ENCODE measurements at places on chromosomes 3 and 15. TPM values are rescaled to one million over a fixed set of nuclear protein-coding genes. Genes with fewer than 3 reads are reported as not detected.

The TM6SF1 gene
- total RNA-seq = 10.4 TPM

The MED12L gene
- total RNA-seq = 0.82 TPM

The CPNE9 gene
- 0.16 TPM for total RNA-seq

The KIF23 gene
- 2.5 TPM for total RNA-seq

The NTRK3 gene
- 25.5 TPM for total RNA-seq

The GOLGA8J gene
- not detected for total RNA-seq

The SV2B gene
- total RNA-seq = 3.9 TPM

The CLEC3B gene
- total RNA-seq = 45.3 TPM

The GRM2 gene
- 0.57 TPM for total RNA-seq

The EPHB1 gene
- total RNA-seq = 3.2 TPM

The B4GALT4 gene
- 23.1 TPM for total RNA-seq

GRCh38 chr3:19046440-19046839, 101.9 kb upstream of the KCNH8 start:
- no peak overlapping the region for H3K27ac ChIP-seq
- no peaks in the 10 kb centered on the region for H3K27me3 ChIP-seq
- H3K4me3 ChIP-seq = no peak overlapping the region

DNA sequence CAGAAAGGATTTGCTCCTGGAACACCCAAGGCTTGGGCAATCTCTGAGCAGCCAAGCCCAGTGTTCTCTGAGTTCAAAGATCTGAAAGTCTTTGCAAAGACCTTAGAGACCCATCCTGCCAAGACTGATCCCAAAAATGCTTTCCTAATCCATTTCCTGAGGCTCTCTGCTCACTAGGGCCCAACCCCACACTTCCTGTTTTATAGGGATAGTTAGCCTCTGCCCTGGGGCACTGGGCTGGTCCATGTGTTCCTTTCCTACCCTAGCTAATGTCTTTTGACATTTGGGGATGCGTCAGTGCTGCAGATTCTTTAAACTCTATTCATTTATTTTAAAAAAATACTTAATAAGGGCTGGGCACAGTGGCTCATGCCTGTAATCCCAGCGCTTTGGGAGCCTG, 372.7 kb downstream of the ROBO2 start:
- DNase-seq = no peak
- no peak overlapping the region for H3K4me3 ChIP-seq
- no peaks in the 10 kb centered on the region for H3K4me1 ChIP-seq
- H3K27ac ChIP-seq = no peak overlapping the region
- no peaks in the 10 kb centered on the region for H3K36me3 ChIP-seq

- no peaks in the 10 kb centered on the region for H3K36me3 ChIP-seq
- H3K4me3 ChIP-seq = peak overlapping the region; percentile 57
- H3K27ac ChIP-seq = no peak overlapping the region
- peaks cover 12% of the 10 kb centered on the region for H3K4me1 ChIP-seq
These were observed 6.5 kb upstream of the CYP11A1 start for GRCh38 chr15:74373731-74374647.

- H3K36me3 ChIP-seq = no peaks in the 10 kb centered on the region
- no peak for DNase-seq
- no peak overlapping the region for H3K4me3 ChIP-seq
- H3K4me1 ChIP-seq = no peaks in the 10 kb centered on the region
- no peak overlapping the region for H3K27ac ChIP-seq
- H3K27me3 ChIP-seq = no peaks in the 10 kb centered on the region
These were observed 185.6 kb upstream of the MRPL3 start for GRCh38 chr3:131688370-131688769.

DNA sequence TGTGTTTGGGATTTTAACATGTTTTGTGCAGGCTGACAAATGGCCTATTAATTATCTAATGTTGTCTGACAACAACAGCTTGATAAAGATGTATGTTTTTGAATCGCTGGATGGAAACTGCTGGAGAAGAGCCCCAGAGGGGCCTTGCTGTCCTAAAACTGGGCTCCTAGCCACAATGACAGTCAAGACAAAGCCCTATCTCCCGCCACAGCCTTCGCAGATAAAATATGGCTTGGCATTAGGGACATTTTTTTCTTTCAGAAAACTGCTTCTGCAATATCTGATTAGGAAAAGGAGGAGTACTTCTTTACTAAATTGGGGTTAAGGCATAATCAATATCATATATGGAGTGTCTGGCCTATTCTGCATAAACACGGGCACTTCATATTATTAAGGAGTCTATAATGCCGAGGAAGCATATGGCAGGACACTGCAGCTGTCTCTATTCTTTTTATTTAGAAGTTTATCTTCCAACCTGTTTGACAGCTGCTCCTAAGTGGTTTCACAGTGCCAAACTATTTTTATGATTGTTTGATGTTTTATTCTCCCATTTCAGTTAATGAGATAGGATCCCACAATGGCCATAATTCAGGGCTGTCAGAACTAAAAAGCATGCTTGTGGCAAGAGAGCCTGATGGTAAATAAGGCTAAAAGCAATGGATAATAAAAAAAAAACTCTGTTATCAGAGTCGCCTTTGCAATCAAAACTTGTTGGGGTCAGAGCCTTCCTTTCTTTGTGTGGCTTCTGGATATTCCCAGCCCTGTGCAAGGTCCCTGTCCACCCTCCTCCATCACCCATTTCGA, 210.1 kb downstream of the MECOM start:
- H3K27me3 ChIP-seq = no peaks in the 10 kb centered on the region
- DNase-seq = no peak
- H3K36me3 ChIP-seq = no peaks in the 10 kb centered on the region
- no peaks in the 10 kb centered on the region for H3K4me1 ChIP-seq

GRCh38 chr15:58070801-58071418, 5.4 kb upstream of the ALDH1A2 start:
- H3K36me3 ChIP-seq = no peaks in the 10 kb centered on the region
- no peak overlapping the region for H3K27ac ChIP-seq
- no peak overlapping the region for H3K4me3 ChIP-seq
- no peaks in the 10 kb centered on the region for H3K4me1 ChIP-seq
- H3K27me3 ChIP-seq = no peaks in the 10 kb centered on the region
- peak; percentile 66 for DNase-seq

DNA sequence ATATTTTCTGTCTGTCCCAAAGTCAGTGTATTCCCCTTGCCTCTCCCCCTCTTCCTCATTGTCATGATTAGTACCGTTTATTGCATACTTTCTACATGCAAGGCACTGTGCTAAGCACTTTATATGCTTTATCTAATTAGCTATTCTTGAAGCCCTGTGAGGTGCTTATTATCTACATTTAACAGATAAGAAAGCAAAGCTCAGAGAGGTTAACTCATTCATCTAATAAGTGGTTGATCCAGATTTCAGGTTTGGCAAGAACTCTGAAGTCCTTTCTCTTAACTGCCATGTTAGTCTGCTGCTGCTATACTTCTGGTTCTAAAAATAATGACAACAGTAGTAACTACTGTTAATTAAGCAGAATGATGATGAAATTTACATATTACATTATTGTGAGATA, 13.5 kb downstream of the IQGAP1 start:
- no peaks in the 10 kb centered on the region for H3K36me3 ChIP-seq
- H3K27me3 ChIP-seq = no peaks in the 10 kb centered on the region
- H3K4me3 ChIP-seq = peak overlapping the region; percentile 23
- peaks cover 6% of the 10 kb centered on the region for H3K4me1 ChIP-seq

DNA sequence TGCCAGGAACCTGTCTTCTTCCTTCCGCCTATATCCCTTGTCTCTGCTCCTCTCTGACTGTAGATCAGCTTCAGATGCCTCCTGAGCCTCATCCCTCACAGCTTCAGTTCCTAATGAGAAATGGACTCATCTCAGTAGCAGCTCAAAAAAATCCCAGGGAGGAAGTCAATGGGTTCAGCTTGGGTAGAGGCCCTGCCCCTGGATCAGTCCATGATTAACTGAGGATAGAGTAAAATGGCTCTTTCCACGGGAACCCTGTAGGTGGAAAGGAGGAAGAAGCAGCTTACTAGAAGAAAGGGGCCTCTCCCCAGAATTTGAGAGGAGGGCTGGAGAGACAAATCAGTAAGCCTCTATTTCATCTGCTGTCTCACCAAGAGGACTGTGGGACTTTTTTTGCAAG, 26.9 kb upstream of the HCN4 start:
- no peak overlapping the region for H3K27ac ChIP-seq
- no peak overlapping the region for H3K4me3 ChIP-seq
- no peaks in the 10 kb centered on the region for H3K4me1 ChIP-seq
- no peaks in the 10 kb centered on the region for H3K27me3 ChIP-seq
- no peak for DNase-seq
- no peaks in the 10 kb centered on the region for H3K36me3 ChIP-seq

DNA sequence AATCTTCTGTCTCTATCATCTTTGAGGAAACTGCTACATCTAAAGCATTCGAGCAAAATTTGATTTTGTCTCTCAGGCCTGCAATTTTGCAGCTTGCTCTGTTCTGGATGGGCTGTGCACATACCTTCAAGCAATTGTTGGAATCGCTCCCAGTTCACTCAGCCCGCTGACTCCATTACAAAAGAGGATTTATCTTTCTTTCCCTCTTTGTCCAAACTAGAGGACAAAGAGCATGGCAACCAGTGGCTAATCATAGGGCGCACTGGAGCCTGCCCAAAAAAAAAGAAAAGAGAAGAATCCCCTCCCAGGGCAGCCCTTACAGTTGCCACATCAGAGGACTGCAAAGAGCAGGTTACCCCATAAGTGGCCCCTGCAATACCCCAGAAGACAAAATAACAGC, 49.0 kb upstream of the DUT start:
- H3K4me1 ChIP-seq = no peaks in the 10 kb centered on the region
- H3K27me3 ChIP-seq = no peaks in the 10 kb centered on the region
- DNase-seq = no peak

DNA sequence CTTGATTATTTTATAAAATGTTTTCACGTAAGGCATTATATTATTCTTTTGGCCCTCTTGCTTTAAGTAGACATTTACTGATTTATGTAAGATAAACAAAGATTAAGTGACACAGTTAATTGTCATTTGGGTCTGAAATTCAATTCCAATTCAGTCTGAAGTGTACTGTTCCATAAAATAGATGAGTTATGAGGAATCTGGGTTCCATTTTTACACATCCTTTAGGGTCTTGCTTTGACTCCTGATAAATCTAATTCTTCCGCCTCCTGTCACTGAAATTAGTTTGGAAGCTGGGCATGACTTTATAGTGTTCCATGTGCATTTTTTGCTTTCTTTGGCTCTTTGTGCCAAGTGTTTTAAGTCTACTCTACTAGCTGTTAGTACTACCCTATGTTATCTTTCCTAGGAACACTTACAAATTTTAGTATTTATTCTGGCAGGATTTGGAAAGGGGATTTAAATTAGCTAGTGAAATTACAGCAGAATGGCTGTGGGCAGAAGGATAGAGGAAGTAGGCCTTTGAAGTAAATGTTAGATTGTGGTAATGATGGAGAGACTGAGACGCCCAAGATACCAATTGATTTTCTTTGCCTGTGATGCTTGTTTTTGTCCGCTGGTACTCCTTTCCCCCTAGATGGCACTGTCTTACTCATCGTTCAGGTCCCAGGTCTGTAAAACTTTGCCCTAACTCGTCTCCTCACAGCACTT, 14.3 kb downstream of the ARL8B start:
- DNase-seq = no peak
- H3K27ac ChIP-seq = no peak overlapping the region
- peaks cover 22% of the 10 kb centered on the region for H3K4me1 ChIP-seq

- no peaks in the 10 kb centered on the region for H3K27me3 ChIP-seq
- H3K4me1 ChIP-seq = peaks cover 11% of the 10 kb centered on the region
- no peak overlapping the region for H3K4me3 ChIP-seq
- H3K36me3 ChIP-seq = no peaks in the 10 kb centered on the region
These were observed 54.5 kb downstream of the UACA start for GRCh38 chr15:70708839-70709238.

- DNase-seq = no peak
- H3K27me3 ChIP-seq = no peaks in the 10 kb centered on the region
- H3K27ac ChIP-seq = peak overlapping the region; percentile 42
These were observed 709.4 kb downstream of the SQOR start for GRCh38 chr15:46344115-46344724.

- H3K27me3 ChIP-seq = no peaks in the 10 kb centered on the region
- no peak overlapping the region for H3K4me3 ChIP-seq
- no peak for DNase-seq
- peaks cover 4% of the 10 kb centered on the region for H3K4me1 ChIP-seq
- H3K27ac ChIP-seq = no peak overlapping the region
- no peaks in the 10 kb centered on the region for H3K36me3 ChIP-seq
These were observed 35.4 kb upstream of the TCF12 start for GRCh38 chr15:56883088-56883487.

DNA sequence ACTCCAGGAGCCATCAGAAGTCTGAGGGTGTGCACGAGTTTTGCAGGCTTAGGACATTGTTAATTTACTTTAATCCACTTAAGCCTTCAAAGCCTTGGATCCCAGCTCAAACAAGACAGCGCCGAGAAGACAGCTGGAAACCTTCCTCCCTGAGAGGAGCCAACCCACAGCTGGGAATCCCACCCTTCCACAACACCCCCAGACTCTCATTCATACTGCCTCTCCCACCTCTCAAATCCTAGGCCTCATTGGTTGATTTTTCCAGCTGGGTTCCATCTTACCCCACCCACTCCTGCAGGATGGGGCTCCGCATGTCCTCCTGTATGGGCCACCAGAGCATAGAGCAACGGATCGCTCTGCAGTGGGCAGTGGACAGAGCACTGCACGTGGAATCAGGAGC, 80.4 kb downstream of the SEMA5B start:
- H3K4me1 ChIP-seq = no peaks in the 10 kb centered on the region
- DNase-seq = no peak
- no peaks in the 10 kb centered on the region for H3K27me3 ChIP-seq
- H3K4me3 ChIP-seq = no peak overlapping the region

GRCh38 chr3:55526332-55527030, 39.4 kb upstream of the WNT5A start:
- H3K27me3 ChIP-seq = no peaks in the 10 kb centered on the region
- H3K27ac ChIP-seq = no peak overlapping the region
- H3K36me3 ChIP-seq = no peaks in the 10 kb centered on the region
- no peak for DNase-seq
- peaks cover 6% of the 10 kb centered on the region for H3K4me1 ChIP-seq

- H3K27me3 ChIP-seq = no peaks in the 10 kb centered on the region
- H3K36me3 ChIP-seq = no peaks in the 10 kb centered on the region
- H3K4me3 ChIP-seq = peak within 1 kb of the TSS; percentile 54
- peak; percentile 93 for DNase-seq
- H3K4me1 ChIP-seq = no peaks in the 10 kb centered on the region
These were observed at the start of gene MYO5C for GRCh38 chr15:52295421-52296001. Gene MYO5C, minus strand, starts transcription at chr15:52295804. Its CDS starts 168 bp downstream, at chr15:52295636.

DNA sequence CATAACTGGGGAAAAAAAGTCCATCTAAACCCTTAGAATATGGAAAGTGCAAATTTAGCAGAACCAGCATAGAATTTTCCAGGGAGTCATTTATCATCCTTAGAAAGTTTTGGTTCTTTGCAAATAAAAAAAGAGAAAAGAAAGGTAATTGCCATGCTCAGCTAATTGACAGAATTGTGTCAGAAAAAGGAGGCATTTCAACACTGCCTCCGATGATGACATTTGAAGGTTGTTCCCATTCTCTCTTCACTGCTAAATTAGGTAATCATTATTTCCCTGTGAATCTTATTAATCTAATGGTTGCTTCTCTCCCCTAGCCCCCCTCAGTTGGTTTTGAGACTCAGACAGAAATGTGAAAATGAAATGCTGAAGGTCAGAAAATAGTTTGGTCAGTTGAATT, 139.2 kb downstream of the PDCD6IP start:
- no peak for DNase-seq
- H3K27me3 ChIP-seq = no peaks in the 10 kb centered on the region
- H3K4me1 ChIP-seq = no peaks in the 10 kb centered on the region
- H3K4me3 ChIP-seq = no peak overlapping the region

GRCh38 chr15:58190419-58190818, 52.2 kb downstream of the AQP9 start:
- H3K4me1 ChIP-seq = no peaks in the 10 kb centered on the region
- H3K27me3 ChIP-seq = no peaks in the 10 kb centered on the region
- no peak overlapping the region for H3K4me3 ChIP-seq

Data from kidney (tissue), 22 donors.